Amniotic epithelial cell (primary cell): ENCODE measurements at places on chromosomes 1 and 21.

GRCh38 chr1:17819129-17819802 lies 64.1 kb downstream of the ACTL8 start:
- no peak for DNase-seq

DNA sequence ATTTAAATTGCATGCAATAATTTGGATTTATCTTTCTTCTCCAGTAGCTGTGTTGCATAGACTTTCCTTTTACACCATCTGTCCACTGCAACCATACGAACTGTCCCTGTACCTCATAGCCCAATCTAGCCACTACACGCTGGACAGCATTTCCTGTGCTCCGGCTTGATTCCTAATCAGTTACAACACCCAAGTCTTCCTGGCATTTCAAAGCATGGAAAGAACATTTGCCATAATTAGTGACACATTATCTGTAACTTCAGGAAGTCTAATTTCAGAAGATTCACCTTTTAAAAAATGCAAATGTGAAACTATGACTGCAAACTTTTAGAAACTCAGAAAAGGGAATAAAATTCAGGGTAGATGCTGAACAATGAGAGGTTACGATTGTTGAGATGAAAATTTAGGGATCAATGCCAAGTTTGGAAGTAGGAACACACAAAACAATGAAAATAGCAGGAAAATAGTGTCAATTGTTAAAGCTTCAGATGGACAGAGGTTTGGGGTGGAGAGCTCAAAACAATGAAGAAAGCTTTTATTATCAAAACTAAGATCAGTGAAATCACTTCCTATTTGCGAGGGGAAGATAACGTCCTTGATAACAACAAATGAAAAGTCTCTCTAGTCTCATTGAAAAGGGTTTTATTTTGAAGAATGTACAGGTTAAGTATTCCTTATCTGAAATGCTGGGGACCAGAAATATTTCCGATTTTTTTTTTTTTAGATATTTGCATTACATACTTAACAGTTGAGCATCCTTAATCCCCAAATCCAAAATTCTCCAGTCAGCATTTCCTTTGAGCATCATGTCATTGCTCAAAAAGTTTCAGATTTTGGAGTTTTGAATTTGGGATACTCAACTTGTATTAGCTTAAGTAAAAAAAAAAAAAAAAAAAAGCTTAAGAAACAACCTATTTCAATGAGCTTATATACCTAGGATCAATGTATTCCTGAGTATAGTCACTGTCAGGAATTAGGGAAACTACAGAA lies 107.3 kb downstream of the FNBP1L start:
- DNase-seq, result peak; percentile 19

DNA sequence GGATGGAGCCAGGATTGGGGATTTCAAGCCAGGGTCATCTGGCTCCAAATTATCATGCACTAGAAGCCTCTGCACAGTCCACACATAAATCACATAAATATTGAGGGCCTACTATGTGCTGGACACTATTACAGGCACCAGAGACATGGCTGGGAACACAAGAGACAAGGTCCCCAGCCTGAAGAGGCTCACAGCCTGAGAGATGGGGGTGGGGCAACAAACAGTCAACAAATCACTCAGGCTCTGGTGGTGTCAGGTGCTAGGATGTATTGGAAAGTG lies 41.6 kb upstream of the LAPTM5 start:
- no peak for DNase-seq

DNA sequence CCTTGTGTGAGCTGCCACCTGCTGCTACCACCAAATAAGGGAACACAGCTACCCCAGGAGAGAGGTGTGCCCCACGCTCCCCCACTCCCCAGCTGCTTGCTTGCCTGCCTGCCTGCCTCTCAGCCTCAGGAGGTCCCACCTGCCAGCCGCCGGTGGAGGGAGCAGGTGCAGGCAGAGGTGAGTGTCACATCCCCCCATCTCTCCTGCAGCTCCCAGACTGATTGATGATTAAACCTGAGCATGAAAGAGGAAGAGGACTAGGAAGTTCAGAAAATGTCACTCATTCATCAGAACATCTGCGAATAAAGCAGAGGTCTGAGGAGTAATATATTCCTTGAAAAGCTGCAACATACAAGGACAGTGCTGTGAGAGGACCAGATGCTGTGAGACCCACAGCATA lies 58.6 kb upstream of the HIVEP3 start:
- DNase-seq, result no peak

DNA sequence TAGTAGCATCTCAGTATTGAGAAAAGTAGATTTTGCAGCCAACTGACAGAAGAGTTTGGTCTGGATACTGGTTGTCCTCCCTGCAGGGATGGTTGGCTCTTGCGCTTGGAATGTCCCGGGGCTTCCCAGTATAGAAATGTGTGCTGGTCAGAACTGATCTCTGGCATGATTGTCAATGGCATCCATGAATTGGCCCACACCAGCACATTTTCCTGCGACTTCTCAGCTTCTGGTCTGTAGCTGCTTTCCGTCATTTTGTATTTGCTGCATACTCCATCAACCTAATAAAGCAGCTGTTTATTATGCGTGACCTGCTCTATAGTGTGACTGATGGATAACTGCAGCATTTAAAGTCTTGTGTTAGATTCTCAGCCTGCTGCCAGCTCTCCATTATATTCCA lies 203.7 kb downstream of the S1PR1 start:
- DNase-seq, result no peak

- DNase-seq, result peak; percentile 31
Observed at GRCh38 chr1:154987326-154987725, 4.2 kb downstream of the FLAD1 start.

GRCh38 chr1:222680080-222680479 lies 32.2 kb downstream of the AIDA start:
- DNase-seq, result no peak

DNA sequence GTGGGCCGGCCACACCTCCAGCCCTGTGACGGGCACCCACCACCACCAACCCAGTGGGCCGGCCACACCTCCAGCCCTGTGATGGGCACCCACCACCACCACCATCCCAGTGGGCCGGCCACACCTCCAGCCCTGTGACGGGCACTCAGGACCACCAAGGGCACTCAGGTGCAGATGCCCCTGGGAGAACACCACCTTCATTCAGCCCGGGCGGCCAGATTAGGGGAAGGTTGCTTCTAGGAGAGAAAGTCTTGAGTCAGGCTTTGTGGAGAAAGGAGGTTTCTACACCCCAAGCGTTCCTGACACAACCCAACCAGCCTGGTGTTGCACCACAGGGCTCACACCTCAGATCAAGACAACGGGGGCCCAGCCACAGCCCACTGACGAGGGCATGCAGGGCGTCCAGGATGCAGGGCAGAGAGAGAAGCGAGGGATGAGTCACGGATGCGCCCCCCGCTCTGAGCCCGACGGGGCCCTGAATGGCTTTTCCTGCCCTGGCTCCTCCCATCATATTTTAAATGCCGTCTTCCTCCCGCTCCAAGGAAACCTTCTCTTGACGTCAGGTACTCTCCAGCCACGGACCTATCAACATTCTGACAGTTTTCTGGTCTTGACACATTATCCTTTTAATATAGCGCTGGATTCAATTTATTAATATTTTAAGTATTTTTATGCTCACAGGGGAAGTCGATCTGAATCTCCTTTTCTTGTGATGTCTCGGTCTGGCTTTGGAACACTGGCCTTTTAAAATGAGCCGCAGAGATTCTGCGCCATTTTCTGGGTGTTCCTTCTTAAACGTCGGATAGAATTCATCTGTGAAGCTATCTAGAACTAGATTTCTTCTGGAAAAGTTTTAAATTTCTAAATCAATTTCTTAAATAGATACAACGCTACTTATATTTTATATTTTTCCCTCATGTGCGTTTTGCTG lies 631 bp upstream of the SPATC1L start:
- peak; percentile 80 for DNase-seq

- DNase-seq, result peak; percentile 97
Observed at GRCh38 chr1:109370712-109371340, 26.9 kb downstream of the SORT1 start.

DNA sequence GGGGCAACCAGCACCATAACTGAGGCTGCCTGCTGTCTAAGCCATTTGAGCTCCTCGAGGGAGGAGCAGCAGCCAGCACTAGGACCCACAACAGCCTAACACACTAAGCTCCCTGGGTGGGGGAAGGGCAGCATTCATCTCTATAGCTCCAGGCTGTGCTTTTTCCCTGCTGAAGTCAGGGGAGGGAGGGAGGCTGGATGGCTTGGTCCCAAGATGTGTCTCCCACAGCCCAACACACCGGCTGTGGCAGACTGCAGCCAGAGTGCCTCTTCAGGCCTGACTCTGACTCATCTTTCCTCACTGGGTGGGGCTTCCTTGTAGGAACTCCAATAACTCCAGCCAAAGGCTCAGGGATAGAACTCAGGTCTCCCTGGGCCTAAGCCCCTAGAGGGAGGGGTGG lies 296.3 kb downstream of the PRDM2 start:
- DNase-seq, result no peak

DNA sequence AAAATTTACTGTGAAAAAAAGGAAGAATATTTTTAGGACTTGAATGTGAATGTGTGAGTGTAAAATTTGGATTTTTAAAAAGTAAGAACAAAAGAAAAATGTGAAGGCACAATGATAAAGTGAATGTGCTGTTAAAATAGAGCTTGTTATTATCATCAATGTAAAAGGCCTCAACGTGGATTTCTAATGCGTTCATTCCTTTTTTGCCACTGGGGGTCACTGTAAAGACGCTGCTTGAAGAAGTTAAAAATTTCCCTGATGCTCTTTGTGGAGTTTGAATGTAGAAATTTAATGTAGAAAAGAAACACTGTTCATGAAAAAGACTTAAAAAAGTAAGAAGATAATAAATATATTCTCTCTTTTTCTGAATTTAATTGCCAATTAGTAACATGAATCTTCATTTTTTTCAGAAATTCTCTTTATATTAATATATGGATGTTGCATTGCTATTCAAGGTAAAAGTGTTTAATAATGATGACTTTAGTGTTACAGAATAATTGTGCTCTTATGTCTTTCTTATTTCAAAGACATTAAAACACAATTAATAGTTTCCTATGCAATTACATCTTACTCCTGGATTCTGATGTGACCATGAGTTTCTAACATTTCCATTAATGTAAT lies 161.5 kb downstream of the DNM3 start:
- peak; percentile 66 for DNase-seq

DNA sequence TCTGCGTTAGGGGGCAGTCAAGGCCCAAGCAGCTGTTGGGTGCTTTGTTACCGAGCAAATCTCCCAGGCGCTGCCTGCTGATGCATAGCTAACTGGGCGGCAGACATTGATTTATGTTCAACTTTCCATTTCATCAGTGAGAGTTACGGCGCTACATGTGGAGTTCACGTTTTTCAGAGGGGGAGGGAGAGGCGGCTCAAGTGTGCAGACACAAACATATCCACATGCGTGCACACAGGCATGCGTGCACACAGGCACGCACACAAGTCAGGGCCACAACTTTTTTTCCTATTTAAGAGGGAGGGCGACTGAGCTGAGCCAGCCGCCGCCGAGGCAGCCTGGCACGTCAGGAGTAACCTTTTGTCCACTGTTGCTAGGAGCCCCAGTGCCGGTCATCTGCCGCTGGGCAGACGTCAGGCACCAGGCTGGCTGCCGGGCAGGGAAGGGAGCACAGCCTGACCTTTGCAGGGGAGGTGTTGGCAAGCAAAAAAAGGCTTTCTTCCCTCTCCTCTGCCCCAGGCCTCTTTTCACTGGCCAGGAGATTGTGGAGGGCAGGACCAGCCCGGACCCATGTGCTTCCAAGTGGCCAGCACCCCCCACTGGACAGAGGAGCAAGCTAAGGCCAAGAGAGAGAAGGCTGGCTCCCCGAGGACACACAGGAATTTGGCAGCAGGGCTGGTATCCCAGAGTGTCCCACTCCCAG lies 73.3 kb downstream of the MRPL37 start:
- DNase-seq, result peak; percentile 96

- DNase-seq, result no peak
Observed at GRCh38 chr1:97351846-97352245, 569.0 kb downstream of the DPYD start.

DNA sequence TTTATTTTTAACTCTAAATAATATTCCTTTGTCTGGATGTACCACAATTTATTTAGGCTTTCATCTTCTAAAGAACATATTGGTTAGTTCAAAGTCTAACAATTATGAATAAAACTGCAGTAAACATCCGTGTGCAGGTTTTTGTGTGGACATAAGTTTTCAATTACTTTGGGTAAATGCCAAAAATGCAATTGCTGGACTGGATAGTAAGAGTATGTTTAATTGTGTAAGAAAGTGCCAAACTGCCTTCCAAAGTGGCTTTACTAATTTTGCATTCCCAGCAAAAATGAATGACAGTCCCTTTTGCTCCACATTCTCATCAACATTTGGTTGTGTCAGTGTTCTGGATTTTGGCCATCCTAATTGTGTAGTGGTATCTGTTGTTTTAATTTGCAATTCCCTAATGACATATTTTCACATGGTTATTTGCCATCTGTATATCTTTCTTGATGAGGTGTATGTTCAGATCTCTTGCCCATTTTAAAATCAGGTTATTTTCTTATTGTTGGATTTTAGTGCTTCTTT lies 113.8 kb downstream of the DPYD start:
- DNase-seq, result no peak

DNA sequence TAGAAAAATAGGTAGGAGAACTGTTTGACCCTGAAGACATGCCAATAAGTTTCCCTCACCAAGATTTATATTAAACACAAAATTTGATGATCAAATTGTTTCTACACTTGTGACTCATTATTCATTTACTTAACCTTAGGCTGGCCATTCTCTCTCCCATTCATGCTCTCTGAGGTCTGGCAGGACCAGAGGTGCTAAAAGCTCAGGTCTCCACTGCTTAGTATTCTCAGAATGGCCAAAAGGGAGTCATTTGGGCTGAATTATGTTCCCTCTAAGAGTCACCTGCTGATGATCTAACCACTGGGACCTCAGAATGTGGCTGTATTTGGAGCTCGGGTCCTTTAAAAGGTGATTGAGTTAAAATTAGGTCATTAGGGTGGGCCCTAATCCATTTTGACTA lies 47.1 kb upstream of the ATP1B1 start:
- DNase-seq, result no peak

- peak; percentile 87 for DNase-seq
Observed at GRCh38 chr1:91851130-91852010, 34.6 kb downstream of the TGFBR3 start.

DNA sequence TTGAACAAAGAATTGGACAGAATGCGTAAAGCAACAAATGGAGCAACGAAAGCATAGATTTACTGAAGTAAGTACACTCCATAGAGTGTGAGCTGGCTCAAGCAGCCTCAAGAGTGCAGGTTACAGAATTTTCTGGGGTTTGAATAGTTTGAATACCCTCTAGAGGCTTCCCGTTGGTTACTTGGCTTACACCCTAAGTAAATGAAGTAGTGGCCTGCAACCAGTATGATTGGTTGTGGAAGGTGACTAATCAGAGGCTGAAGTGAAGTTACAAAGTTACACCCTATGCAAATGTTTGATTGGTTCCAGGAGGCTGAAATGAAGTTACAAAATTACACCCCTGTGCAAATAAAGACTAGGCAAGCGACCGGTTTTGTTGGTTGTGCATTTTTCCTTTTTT lies 10.9 kb downstream of the TCEANC2 start:
- no peak for DNase-seq

DNA sequence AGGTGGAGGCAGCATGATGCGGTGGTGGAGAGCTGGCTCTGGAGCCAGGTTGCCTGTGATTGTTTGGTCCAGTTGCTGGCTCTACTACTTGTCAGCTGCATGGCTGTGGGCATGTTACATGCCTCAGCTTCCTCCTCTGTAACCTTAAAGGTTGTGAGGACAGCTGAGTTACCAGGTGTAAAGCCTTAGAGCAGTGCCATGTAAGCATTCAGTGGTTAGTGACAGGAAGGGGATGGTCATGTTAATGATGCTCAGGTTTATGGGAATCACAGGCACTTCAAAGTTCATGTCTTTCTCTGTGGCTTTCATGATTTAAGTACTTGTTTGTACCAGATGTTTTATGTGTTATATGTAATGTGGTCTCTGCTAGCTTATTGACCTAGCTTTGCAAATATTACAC lies 32.6 kb downstream of the PTGFRN start:
- DNase-seq, result no peak
